B cell (primary cell): ENCODE measurements at places on chromosomes 5 and 9. TPM values are rescaled to one million over a fixed set of nuclear protein-coding genes. Genes with fewer than 3 reads are reported as not detected.

SERF1A gene
- 13.2 and 13.9 TPM in 2 replicates for total RNA-seq

DNA sequence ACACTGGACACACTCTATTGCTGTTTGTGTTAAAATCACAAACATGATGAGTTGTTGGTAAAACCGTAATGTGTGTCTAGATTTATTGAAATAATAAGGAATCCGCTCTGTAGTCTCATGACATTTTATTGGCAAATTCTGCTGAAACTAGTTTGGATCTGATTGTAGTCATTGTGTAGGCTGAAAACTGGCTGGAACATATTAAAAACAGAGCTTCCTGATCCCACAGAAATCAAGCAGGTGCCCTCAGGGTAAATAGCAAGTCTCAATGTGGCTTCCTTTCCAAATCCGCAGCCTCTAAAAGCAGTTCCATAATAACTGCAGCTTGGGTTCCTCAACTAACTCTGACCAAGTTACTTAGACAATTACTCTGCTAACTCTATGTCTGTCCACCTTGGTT lies 427.5 kb upstream of the KIF2A start:
- no peak for DNase-seq

GRCh38 chr9:91274949-91275492 lies 86.7 kb downstream of the AUH start:
- no peak for DNase-seq

- DNase-seq: no peak
These were observed 178.5 kb upstream of the GAS1 start for GRCh38 chr9:87125819-87126218.

GRCh38 chr9:109912726-109913460 lies 132.9 kb downstream of the PALM2AKAP2 start:
- no peak for DNase-seq

DNA sequence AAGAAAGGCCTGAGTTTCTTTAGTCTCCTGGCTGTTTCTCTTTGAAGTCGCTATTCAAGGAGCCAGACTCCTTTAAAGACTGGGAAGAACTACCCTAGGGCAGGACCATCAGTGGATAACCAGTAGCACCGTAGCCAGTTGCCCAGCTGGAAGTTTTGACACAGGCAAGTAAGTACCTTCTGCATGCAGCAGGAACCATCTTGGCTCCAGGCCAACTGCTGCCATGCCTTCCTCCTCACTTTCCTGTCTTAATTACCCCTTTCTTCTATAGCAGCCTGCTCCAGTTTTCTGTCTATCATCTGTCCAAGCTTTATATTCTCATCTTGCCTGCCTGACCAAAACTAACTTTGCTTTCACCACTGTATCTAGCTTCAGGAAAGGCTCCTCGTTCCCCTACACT lies 149.7 kb upstream of the SV2C start:
- no peak for DNase-seq

- DNase-seq: no peak
These were observed 114.5 kb downstream of the UGCG start for GRCh38 chr9:112011051-112011620.

GRCh38 chr5:33557605-33558004 lies 116.8 kb downstream of the TARS1 start:
- no peak for DNase-seq

SLC6A18 gene
- total RNA-seq: not detected in 2 replicates

GRCh38 chr9:91131433-91131839 lies 230.3 kb downstream of the AUH start:
- no peak for DNase-seq

DNA sequence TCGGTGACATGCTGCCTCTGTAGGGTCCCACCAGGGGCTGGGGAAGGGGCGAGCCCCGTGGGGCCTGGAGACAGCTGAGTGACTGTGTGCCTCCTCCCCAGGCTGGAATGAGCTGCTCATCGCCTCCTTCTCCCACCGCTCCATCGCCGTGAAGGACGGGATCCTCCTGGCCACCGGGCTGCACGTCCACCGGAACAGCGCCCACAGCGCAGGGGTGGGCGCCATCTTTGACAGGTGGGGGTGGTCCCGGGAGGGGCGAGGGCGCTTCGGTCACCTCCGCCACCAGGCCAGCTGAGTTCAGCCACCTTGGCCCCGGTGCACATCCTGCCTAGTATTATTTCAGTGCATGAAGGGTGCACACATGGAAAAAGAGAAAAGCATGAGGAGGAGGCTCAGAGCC lies 102.8 kb downstream of the RXRA start:
- no peak for DNase-seq

GRCh38 chr9:104805441-104805840 lies 41.5 kb downstream of the NIPSNAP3B start:
- DNase-seq: no peak

DNA sequence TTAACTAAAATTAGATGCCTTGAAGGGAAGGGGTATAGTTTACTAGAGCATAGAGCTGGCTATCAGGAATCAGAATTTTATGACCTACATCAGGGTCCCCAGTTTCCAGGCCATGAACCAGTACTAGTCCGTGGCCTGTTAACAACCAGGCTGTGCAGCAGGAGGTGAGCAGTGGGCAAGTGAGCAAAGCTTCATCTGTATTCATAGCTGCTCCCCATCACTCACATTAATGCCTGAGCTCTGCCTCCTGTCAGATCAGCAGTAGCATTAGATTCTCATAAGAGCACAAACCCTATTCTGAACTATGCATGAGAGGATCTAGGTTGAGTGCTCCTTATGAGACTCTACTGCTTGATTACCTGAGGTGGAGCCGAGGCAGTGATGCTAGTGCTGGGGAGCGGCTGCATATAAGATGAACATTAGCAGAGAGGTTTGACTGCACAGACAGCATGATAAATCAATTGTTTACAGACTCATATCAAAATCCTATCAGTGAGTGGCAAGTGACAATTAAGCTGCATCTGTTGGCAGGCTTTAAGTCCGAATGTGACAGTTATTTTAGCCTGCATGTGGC lies 44.6 kb downstream of the TAF11L14 start:
- DNase-seq: no peak

GRCh38 chr9:7121055-7121454 lies 363.3 kb downstream of the KDM4C start:
- DNase-seq: no peak

PCA3 gene
- total RNA-seq: not detected in 2 replicates

- DNase-seq: no peak
These were observed 23.8 kb downstream of the EXOC3 start for GRCh38 chr5:466661-467310.

CDH9 gene
- not detected in 2 replicates for total RNA-seq

DNA sequence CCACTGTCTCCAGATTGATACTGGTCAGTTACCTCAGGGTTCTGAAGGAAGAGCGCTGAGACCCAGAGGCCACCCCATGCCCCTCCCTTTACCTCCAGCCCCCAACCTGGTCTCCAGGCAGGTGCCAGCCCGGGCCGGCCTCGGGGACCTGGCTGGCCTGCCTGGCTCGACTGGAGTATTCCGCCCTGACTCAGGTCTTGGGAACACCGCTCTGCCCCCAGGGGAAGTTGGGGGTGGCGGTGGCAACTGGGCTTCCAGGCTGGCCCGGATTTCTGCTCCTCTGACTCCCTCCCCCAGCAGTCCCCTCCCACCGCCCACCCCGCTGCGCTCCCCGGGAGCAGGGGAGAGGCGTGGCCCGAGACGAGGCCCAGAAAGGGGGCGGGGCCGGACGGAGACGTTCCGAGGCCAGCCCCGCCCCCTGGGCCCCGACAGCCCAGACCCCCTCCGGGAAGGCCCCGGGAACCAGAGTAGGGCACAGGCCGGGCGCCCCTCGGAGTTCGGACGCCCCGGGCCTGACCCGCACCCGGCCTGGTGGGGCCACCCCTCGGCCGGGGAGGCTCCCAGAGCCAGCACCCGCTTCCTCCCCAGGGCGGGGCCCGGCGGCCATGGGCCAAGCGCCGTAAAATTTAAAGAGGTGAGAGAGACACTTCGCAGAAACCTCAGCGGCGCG lies 82.5 kb upstream of the ZBTB43 start:
- DNase-seq: peak; percentile 94

DNA sequence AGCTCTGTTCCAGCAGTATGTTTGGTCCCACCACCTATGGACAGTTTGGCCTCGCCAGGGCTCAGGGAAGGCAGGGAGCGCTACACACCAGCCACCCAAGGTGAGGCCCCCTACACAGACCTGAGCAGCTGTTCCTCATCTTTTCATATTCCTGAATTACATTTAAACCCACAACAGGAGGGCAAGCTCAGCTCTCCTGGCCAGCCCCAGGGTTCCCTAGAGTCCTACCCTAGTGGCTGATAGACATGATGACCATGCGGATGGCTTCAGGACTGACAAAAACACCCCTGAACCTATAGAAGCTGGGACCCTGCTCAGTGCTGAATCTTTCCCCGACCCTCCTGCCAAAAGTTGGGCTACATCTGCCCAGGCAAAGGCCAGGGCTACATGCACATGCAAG lies 6.7 kb upstream of the FOXE1 start:
- no peak for DNase-seq

DNA sequence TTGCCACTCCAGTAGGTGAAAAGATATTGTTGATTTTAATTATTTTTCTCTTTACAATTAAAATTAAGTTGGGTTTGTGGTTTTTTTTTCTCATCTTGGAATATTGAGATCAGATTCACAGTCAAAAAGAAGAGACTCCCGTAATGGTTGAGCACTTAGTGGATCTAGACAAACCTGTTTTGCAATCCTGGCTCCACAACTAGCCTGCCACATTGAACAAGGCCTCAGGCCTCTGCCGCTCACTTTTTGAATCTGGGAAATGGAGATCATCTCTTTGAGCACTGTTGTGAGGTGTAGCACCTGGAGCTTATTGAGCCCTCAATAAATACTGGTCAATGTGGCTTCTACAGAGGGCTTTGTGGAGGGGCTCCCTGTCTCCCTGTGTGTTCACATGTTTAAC lies 37.1 kb upstream of the RARS1 start:
- no peak for DNase-seq

GRCh38 chr5:33985447-33985846 lies 954 bp upstream of the SLC45A2 start:
- DNase-seq: no peak

DNA sequence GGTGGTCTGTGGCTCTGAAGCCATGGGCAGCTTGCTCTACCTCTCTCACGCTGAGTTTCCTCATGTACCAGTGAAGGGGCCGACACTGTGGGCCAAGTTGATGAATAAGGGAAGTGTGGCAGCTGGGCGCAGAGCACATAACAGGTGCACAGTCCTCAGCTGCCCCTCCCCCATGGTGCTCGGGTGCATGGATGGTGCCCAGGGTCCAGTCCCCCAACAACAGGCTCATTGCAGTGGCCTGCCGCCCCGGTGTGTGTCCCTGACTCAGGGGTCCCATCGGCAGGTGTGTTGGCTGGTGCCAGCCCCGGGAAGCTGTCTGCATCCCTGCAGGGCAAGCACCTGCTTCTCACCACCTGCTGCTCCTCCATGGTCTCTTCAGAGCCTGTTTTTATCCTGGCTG lies 36.6 kb downstream of the COL5A1 start:
- no peak for DNase-seq

DNA sequence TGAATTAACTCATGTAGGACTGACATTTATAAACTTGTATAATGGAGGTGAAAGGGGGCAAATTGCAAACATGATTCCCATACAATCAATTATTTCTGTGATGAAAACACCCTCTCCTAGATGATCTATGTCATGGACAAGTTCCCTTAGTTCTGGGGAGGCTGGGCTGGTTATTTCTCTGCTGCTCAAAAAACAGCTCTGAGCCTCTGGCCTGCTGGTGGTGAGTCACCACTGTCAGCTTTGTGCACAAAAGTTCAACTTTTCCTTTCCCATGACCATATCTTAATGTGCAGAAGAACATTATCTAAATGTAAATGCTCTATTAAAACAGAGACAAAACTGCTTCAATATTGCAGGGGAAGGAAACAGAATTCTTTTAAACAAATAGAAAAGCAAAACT lies 85.0 kb downstream of the HMHB1 start:
- no peak for DNase-seq

- DNase-seq: no peak
These were observed 59.7 kb downstream of the ATP10B start for GRCh38 chr5:160792281-160792680.

TMEM252 gene
- not detected in 2 replicates for total RNA-seq

SMIM33 gene
- total RNA-seq: not detected in 2 replicates

DNA sequence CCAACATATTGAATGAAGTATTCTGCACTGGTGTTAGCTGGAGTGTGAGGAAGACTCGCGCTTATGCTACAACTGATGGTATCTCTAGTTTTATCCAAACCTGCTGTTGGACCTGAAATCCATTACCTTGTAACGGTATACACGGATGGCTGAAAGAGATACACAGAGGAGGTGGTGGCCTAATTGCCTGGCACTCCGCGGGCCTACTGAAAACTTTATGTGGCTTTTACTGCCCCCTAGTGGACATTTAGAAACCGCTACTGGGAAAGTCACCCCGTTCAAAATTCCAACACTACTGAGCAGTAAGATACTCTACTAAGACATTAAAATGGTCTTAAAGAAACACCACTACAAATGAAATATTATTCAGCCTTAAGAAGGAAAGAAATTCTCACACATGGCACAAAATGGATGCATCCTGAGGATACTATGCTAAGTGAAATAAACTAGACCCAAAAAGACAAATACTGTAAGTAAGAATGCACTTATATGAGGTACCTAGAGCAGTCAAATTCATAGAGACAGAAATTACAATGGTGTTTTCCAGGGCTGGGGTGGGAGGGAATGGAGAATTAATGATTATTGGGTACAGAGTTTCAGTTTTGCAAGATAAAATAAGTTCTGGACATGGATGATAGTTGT lies 100.4 kb downstream of the TTLL11 start:
- peak; percentile 75 for DNase-seq

- DNase-seq: no peak
These were observed 25.0 kb upstream of the SLC12A7 start for GRCh38 chr5:1136814-1137213.

PCDHGA11 gene
- total RNA-seq: 1.5 and 1.8 TPM in 2 replicates

DNA sequence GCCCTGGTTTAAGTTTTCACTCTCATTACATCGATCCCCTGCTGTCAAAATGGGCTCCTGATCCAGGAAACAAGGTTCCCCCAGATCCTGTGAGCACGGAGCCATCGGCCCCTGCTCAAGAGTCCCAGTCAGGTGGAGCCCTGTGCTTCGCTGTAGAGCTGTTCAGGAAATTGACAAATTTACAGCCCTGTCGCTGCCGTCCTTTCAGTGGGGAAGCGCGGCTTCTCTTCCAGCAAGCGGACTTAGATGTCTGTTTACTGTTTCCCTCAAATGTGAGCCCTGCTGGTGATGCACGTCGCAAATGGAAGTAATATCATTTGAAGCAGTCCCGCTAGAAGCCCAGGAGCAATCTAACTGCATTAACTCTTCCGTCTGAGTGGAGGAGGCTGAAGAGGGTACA lies 760.9 kb upstream of the WWC1 start:
- DNase-seq: no peak

PKD2L2 gene
- total RNA-seq: 0.37 and 0.63 TPM in 2 replicates

GRCh38 chr5:8394965-8395364 lies 526.0 kb downstream of the MTRR start:
- no peak for DNase-seq
